ENCODE measurements at places on chromosomes 5 and 9.

- H3K4me3 ChIP-seq, result no peak overlapping the region
- peaks cover 23% of the 10 kb centered on the region for H3K4me1 ChIP-seq
- no peak for DNase-seq
Measured at GRCh38 chr9:14902561-14902960, 7.7 kb downstream of the FREM1 start.

DNA sequence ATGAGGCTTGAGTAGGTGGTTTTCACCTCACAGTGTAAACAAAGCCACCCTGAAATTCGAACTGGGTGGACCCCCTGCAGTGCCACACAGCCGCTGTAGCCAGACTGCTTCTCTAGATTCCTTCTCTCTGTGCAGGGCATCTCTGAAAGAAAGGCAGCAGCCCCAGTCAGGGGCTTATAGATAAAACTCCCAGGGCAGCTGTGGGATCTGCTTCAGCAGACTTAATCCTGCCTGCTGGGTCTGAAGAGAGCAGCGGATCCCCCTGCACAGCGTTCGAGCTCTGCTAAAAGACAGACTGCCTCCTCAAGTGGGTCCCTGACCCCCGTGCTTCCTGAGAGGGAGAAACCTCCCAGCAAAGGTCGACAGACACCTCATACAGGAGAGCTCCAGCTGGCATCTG lies 71.4 kb downstream of the CARTPT start:
- no peak overlapping the region for H3K27ac ChIP-seq
- no peaks in the 10 kb centered on the region for H3K4me1 ChIP-seq
- H3K4me3 ChIP-seq, result no peak overlapping the region

- no peaks in the 10 kb centered on the region for H3K36me3 ChIP-seq
- DNase-seq, result no peak
- H3K27me3 ChIP-seq, result no peaks in the 10 kb centered on the region
- no peak overlapping the region for H3K27ac ChIP-seq
Measured at GRCh38 chr9:112640311-112640710, 77.6 kb downstream of the INIP start.

GRCh38 chr9:137171149-137171900 lies 531 bp downstream of the TMEM210 start:
- no peak overlapping the region for H3K4me3 ChIP-seq
- peaks cover 49% of the 10 kb centered on the region for H3K27me3 ChIP-seq
- no peak overlapping the region for H3K27ac ChIP-seq
- H3K4me1 ChIP-seq, result peaks cover 29% of the 10 kb centered on the region
- no peaks in the 10 kb centered on the region for H3K36me3 ChIP-seq

DNA sequence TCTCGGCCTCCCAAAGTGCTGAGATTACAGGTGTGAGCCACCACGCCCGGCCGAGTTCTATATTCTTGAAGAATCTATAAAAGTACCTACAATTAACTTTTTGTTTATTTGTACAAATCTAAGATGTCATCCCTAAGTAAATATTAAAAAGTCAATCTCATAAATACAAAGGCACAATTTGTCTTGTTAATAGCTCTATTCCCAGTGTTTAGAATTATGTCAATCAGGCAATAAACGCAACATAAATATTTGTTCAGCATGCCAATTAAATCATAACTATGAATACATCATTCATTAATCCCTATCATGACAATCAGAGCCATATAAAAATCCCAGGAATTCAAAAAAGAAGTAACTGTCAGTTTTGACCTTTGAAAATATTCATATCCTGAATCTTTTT lies 68.9 kb upstream of the CDH18 start:
- H3K4me3 ChIP-seq, result no peak overlapping the region
- no peak for DNase-seq
- no peak overlapping the region for H3K27ac ChIP-seq
- H3K27me3 ChIP-seq, result no peaks in the 10 kb centered on the region
- no peaks in the 10 kb centered on the region for H3K36me3 ChIP-seq
- H3K4me1 ChIP-seq, result no peaks in the 10 kb centered on the region

- H3K27ac ChIP-seq, result no peak overlapping the region
- DNase-seq, result no peak
- H3K4me1 ChIP-seq, result peaks cover 20% of the 10 kb centered on the region
- no peaks in the 10 kb centered on the region for H3K27me3 ChIP-seq
Measured at GRCh38 chr5:170493028-170493820, 10.6 kb upstream of the KCNIP1 start.

DNA sequence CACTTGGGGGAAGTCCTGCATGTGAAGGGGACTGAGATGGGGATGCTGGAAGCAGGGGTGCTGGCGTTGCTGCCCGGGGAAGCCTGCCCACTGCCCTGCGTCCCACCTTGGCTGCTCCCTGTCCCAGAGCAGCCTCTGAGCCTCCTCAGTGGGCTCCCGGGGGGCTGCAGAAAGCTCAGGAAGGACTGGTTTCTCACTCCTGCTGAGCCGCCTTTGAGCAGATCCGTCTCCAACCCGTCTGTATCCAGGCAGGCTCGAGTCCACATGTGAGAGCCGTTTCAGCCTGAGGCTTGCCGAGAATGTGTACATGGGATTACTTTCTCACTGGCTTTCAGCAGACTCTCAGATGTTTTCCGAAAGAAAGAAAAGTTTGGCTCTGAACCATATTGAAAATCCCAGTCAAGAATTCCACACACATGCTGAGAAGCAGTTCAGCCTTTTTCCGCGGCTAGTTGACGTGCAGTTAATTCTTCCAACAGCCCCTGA lies 95.3 kb upstream of the COL5A1 start:
- H3K27me3 ChIP-seq, result no peaks in the 10 kb centered on the region
- peak; percentile 71 for DNase-seq
- no peak overlapping the region for H3K4me3 ChIP-seq
- no peaks in the 10 kb centered on the region for H3K36me3 ChIP-seq
- peaks cover 29% of the 10 kb centered on the region for H3K4me1 ChIP-seq

GRCh38 chr9:20854444-20854843 lies 170.4 kb downstream of the FOCAD start:
- H3K4me3 ChIP-seq, result no peak overlapping the region
- H3K36me3 ChIP-seq, result no peaks in the 10 kb centered on the region
- no peaks in the 10 kb centered on the region for H3K27me3 ChIP-seq
- H3K4me1 ChIP-seq, result no peaks in the 10 kb centered on the region
- no peak overlapping the region for H3K27ac ChIP-seq

GRCh38 chr5:72145348-72145747 lies 38.1 kb downstream of the MAP1B start:
- peak overlapping the region; percentile 52 for H3K27ac ChIP-seq
- no peak overlapping the region for H3K4me3 ChIP-seq
- peaks cover 63% of the 10 kb centered on the region for H3K4me1 ChIP-seq
- H3K27me3 ChIP-seq, result no peaks in the 10 kb centered on the region
- no peak for DNase-seq

DNA sequence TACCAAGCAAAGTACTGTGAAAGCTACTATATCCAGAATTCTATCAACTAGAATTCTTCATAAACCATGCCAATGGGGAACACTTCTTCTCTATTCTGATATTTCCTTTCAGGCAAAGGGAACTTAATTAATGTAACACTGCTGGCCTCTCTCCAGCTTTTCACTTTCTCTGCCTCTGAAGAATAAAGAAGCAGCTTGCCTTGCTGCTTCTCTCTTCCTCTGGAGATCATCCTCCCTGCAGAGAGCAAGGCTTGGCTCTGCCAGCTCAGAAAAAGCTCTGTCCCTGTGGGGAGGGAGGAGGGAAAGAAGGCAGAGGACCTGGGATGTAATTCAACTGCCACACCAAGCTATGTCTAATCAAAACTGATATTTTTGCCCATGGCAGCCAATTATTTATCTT lies 6.5 kb downstream of the CTNND2 start:
- H3K36me3 ChIP-seq, result no peaks in the 10 kb centered on the region
- H3K4me3 ChIP-seq, result no peak overlapping the region

DNA sequence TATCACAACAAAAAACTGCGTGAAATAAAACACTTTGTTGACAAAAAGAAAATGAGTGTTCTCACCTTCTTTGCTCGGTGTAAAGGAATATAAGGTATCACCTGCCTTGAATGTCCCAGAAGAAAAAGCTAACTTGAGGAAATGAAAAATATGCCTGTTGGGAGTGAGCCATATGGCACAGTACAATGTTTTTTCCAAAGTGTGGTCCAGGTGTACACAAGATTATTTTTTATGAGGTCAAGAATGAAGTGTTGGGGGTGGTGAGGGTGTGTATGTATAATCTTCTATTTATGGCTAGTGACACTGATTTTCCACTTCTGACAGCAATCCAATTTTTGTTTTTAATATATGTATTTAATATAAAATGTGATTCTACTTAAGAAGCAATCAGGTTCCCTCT lies 134.4 kb downstream of the RFX3 start:
- H3K4me3 ChIP-seq, result no peak overlapping the region
- no peaks in the 10 kb centered on the region for H3K36me3 ChIP-seq
- H3K27me3 ChIP-seq, result no peaks in the 10 kb centered on the region
- no peak overlapping the region for H3K27ac ChIP-seq
- no peak for DNase-seq

- H3K4me1 ChIP-seq, result peaks cover 36% of the 10 kb centered on the region
- peak within 1 kb of the TSS; percentile 42 for H3K4me3 ChIP-seq
- no peaks in the 10 kb centered on the region for H3K27me3 ChIP-seq
- no peaks in the 10 kb centered on the region for H3K36me3 ChIP-seq
- DNase-seq, result peak; percentile 76
Measured at GRCh38 chr5:181204826-181205760, at the start of gene TRIM7. TRIM7 (minus strand) TSS chr5:181205196; CDS start chr5:181205110, 86 bp downstream.

- no peaks in the 10 kb centered on the region for H3K27me3 ChIP-seq
- no peak for DNase-seq
- no peak overlapping the region for H3K4me3 ChIP-seq
- H3K36me3 ChIP-seq, result no peaks in the 10 kb centered on the region
Measured at GRCh38 chr5:169653091-169653490, 16.0 kb downstream of the DOCK2 start.

GRCh38 chr9:135976944-135977343 lies 15.8 kb upstream of the UBAC1 start:
- no peak for DNase-seq
- H3K36me3 ChIP-seq, result no peaks in the 10 kb centered on the region
- H3K4me3 ChIP-seq, result no peak overlapping the region
- no peak overlapping the region for H3K27ac ChIP-seq
- peaks cover 35% of the 10 kb centered on the region for H3K27me3 ChIP-seq

GRCh38 chr5:133385346-133385745 lies 227.0 kb downstream of the FSTL4 start:
- H3K4me3 ChIP-seq, result no peak overlapping the region
- DNase-seq, result peak; percentile 44
- no peak overlapping the region for H3K27ac ChIP-seq
- H3K27me3 ChIP-seq, result no peaks in the 10 kb centered on the region

DNA sequence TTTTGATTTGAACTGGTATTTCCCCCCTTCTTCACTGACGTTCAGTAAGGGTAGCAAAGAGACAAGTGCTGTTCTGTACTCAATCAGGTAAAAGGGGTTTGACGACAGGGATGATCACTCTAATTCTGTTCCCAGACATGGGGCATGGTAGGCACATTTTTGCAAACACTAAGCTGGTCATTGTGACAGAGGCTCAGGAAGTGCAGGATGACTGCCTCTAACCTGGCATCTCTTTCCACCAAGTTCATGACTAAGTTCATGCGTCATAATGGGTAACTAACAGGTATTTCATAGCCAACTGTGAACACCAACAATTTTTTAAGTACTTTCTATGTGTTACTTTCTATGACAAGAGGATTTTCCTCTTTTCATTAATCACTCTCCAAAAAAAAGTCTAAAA lies 166.5 kb downstream of the MAPKAP1 start:
- no peak for DNase-seq
- no peak overlapping the region for H3K27ac ChIP-seq
- no peak overlapping the region for H3K4me3 ChIP-seq
- H3K27me3 ChIP-seq, result no peaks in the 10 kb centered on the region
- H3K4me1 ChIP-seq, result peaks cover 65% of the 10 kb centered on the region
- H3K36me3 ChIP-seq, result no peaks in the 10 kb centered on the region

- DNase-seq, result no peak
- no peaks in the 10 kb centered on the region for H3K36me3 ChIP-seq
- H3K27me3 ChIP-seq, result no peaks in the 10 kb centered on the region
- peaks cover 49% of the 10 kb centered on the region for H3K4me1 ChIP-seq
- H3K27ac ChIP-seq, result peak overlapping the region; percentile 92
Measured at GRCh38 chr5:67272453-67273130, 76.0 kb upstream of the CD180 start.

GRCh38 chr9:16023446-16023845 lies 470.6 kb downstream of the CCDC171 start:
- no peaks in the 10 kb centered on the region for H3K27me3 ChIP-seq
- no peak for DNase-seq
- H3K36me3 ChIP-seq, result no peaks in the 10 kb centered on the region
- H3K27ac ChIP-seq, result no peak overlapping the region
- no peak overlapping the region for H3K4me3 ChIP-seq

DNA sequence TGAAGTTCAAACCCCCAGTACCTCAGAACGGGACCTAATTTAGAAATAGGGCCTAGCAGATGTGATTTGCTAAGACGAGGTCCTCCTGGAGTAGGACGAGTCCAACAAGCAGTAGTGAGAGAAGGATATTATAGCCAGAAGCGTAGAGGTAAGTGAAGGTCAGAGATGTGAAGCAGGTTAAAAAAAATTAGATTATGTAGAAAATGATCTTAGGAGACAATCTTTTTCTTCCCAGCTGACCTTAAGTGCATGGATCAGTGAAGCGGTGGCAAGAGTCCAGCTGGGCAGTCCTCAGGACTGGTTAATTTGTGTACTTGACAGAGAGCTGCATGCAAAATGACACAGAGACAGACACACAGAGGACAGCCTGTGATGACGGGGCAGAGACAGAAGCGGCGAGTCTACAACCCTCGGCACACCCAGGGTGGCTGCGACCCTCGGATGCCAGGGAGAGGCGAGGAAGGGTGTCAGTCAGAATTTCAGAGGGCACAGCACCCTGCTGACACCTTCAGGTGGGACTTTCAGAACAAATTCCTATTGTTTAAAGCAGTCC lies 131.4 kb upstream of the IRX4 start:
- no peaks in the 10 kb centered on the region for H3K4me1 ChIP-seq
- no peak for DNase-seq
- no peaks in the 10 kb centered on the region for H3K36me3 ChIP-seq
- no peak overlapping the region for H3K4me3 ChIP-seq

GRCh38 chr9:78280982-78281668 lies 15.8 kb upstream of the PSAT1 start:
- H3K4me1 ChIP-seq, result peaks cover 24% of the 10 kb centered on the region
- H3K4me3 ChIP-seq, result no peak overlapping the region
- H3K27me3 ChIP-seq, result no peaks in the 10 kb centered on the region
- peak; percentile 84 for DNase-seq
- H3K27ac ChIP-seq, result no peak overlapping the region

DNA sequence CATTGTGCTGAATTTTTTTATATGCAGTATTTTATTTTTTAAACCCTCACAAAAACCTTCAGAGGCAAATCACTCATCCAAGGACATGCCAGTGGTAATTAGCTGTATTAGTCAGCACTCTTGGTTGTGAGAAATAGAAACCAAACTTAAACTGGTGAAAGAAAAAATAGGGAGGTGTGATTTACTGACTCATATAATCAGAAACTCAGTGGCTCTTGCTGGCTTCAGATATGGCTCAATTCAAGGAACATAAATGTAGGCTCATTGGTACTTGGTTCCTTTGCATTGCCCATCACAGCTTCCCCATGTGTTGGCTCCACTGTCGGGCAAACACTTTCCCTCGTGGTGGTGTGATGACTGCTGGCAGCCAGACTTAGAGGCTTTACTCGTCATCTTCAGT lies 497.2 kb downstream of the MAT2B start:
- no peaks in the 10 kb centered on the region for H3K36me3 ChIP-seq
- DNase-seq, result no peak
- H3K4me1 ChIP-seq, result peaks cover 23% of the 10 kb centered on the region
- no peaks in the 10 kb centered on the region for H3K27me3 ChIP-seq
- H3K27ac ChIP-seq, result peak overlapping the region; percentile 50
- H3K4me3 ChIP-seq, result no peak overlapping the region

Data from sigmoid colon (tissue), 7 donors.